ENCODE measurements at places on chromosomes 11 and 22.

DNA sequence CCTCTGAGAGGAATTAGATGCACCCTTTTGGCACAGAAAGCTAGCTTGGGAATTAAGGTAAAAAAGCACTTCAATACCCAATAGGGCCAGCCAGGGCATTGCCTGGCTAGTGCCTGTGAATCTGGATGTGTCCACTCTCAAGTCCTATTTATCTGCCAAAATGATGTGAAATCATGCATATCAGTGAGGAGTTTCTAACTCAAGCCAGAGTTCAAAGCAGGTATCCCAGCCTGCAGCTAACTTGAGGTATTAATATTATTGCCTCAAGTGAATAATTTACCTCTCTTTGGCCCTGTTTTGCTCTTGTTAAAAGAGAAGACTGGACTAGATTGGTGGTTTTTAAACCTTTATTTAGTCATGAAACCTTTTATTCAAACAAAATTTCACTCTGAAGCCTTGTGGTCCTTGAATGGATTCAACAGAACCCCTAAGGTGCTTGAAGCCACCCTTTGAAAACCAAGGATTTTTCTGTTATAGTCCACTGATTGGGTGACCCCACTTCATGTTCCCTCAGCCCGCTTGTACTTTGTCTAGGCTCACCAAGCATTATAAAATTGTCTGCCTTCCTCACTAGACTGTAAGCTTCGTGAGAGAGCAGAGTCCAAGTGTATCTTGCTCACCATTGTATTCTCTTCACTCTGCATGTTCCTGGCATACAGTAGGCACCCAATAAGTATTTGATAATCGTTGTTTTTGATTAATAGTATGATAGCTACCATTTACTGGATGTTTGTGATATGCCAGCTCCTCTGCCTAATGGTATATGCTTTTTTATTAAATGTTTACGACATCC is 4.5 kb downstream of the RNF121 start:
- no peak for DNase-seq

GRCh38 chr22:28185130-28185529 is 266.1 kb upstream of the PITPNB start:
- DNase-seq, result no peak

DNA sequence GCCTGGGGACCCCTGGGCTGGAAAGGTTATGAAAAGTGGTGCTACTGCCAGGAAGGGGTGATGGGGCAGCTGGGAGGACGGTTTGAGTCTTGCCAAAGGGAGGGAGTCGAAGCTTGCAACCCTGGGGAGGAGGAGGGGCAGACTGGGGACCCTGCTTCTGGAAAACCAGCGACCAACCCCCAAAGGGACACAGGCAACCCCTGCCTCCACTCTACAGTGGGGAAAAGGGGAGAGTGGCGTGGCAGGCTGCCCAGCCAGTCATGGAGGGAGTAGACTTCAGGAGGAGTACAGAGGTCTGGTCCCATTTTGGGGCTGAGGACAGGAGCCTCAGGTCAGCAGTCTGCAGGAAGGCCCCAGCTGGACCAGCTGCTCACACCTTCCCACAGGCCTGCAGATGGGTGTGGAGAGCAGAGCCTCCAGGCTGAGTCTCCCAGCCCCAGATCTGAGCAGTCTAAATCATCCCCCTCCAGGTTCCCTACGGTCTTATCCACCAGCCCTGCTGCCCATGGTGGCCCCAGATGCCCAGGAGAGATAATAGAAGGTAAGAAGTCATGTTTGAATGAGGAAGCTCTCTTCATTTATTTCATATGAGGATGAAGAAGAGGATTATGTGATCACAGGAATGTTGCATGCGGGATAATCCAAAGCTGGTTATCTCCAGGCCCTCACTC is 3.3 kb downstream of the DDT start:
- DNase-seq, result no peak

GRCh38 chr22:41831828-41832552 is 915 bp upstream of the SREBF2 start:
- DNase-seq, result no peak

GRCh38 chr11:56700242-56700913 is 1.5 kb downstream of the OR9G1 start:
- DNase-seq, result no peak

- DNase-seq, result no peak
These were observed 131.8 kb upstream of the PARVA start for GRCh38 chr11:12245549-12246016.

DNA sequence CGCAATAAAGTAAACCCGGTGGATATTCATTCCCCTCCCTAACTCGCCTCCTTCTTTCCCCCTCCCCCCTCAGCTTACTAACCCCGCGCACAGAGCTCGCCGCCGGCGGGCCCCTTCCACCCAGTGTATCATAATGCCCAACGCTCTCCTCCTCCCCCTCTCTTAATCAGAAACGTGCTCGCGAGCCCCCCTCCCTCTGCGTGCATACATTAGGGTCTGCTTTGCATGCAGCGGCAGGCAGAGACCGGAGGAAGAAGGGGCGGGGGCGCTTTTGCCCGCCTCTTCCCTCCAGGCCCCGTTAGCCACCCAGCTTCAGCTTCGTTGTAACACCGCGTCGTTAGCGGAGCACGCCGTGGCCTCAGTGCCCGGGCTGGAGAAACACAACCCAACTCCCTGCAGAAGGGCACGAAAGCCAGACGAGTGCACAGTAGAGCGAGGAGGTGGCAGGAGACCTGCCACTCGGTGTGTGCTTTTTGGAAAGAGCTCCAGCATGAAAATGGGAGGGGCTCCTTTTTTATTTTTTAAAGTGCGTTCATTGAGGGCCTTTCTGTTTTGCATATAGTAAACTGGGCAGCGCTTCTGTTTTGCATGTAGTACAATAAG is 901 bp upstream of the KMT2A start:
- DNase-seq, result no peak

DNA sequence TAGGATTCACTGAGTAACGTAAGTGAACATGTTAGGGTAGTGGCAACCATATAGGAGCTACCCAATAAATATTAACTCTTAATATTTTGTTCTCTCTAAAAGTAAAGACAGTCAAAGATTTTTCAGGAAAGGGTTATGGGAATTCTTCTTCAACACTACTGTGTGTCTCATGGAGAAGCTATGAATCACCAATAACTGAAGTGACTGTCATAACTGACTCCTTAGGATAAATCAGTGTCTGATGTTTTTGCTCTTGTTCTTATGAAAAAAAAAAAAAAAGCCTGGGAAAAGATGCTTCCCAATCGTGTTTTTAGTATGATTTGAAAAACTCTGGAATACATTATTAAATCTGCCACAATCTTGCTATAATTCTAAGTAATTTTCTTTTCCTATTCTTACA is 111.2 kb upstream of the CEP126 start:
- DNase-seq, result no peak

- DNase-seq, result no peak
These were observed 63.0 kb downstream of the HORMAD2 start for GRCh38 chr22:30143265-30143664.

DNA sequence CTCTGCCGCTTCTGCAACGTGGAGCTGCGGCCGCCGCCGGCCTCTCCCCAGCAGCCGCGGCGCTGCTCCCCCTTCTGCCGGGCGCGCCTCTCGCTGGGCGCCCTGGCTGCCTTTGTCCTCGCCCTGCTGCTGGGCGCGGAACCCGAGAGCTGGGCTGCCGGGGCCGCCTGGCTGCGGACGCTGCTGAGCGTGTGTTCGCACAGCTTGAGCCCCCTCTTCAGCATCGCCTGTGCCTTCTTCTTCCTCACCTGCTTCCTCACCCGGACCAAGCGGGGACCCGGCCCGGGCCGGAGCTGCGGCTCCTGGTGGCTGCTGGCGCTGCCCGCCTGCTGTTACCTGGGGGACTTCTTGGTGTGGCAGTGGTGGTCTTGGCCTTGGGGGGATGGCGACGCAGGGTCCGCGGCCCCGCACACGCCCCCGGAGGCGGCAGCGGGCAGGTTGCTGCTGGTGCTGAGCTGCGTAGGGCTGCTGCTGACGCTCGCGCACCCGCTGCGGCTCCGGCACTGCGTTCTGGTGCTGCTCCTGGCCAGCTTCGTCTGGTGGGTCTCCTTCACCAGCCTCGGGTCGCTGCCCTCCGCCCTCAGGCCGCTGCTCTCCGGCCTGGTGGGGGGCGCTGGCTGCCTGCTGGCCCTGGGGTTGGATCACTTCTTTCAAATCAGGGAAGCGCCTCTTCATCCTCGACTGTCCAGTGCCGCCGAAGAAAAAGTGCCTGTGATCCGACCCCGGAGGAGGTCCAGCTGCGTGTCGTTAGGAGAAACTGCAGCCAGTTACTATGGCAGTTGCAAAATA is 816 bp downstream of the PDE3B start:
- DNase-seq, result no peak

Measured in AG09309 (cell line).